ENCODE measurements at places on chromosomes 11 and 22. TPM values are rescaled to one million over a fixed set of nuclear protein-coding genes. Genes with fewer than 3 reads are reported as not detected.

ADM gene
- total RNA-seq: 49.8 TPM

B4GALNT4 gene
- 27.0 TPM for total RNA-seq

KIRREL3 gene
- total RNA-seq: 10.0 TPM

TRPC6 gene
- total RNA-seq: 9.8 TPM

SORL1 gene
- total RNA-seq: 21.4 TPM

NPAS4 gene
- total RNA-seq: 0.11 TPM

OR52N4 gene
- not detected for total RNA-seq

GDPD4 gene
- not detected for total RNA-seq

PATE2 gene
- 1.5 TPM for total RNA-seq

CCDC188 gene
- 0.69 TPM for total RNA-seq

- H3K27me3 ChIP-seq: no peaks in the 10 kb centered on the region
- no peak overlapping the region for H3K4me3 ChIP-seq
- DNase-seq: no peak
- peaks cover 9% of the 10 kb centered on the region for H3K36me3 ChIP-seq
- no peak overlapping the region for H3K27ac ChIP-seq
These were observed 49.4 kb upstream of the MYO18B start for GRCh38 chr22:25692397-25693267.

DNA sequence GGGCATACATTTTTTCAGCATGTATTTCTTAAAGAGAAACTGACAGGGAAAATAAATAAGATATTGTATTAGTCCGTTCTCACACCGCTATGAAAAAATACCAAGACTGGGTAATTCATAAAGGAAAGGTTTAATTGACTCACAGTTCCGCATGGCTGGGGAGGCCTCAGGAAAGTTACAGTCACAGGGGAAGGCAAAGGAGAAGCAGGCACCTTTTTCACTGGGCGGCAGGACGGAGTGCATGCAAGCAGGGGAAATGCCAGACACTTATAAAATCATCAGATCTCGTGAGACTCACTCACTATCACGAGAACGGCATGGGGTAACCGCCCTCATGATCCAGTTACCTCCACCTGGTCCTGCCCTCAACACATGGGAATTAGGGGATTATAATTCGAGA is 44.2 kb downstream of the PPFIA1 start:
- H3K27ac ChIP-seq: no peak overlapping the region
- peaks cover 8% of the 10 kb centered on the region for H3K36me3 ChIP-seq
- H3K27me3 ChIP-seq: no peaks in the 10 kb centered on the region
- peaks cover 3% of the 10 kb centered on the region for H3K4me1 ChIP-seq
- H3K4me3 ChIP-seq: no peak overlapping the region
- no peak for DNase-seq

DNA sequence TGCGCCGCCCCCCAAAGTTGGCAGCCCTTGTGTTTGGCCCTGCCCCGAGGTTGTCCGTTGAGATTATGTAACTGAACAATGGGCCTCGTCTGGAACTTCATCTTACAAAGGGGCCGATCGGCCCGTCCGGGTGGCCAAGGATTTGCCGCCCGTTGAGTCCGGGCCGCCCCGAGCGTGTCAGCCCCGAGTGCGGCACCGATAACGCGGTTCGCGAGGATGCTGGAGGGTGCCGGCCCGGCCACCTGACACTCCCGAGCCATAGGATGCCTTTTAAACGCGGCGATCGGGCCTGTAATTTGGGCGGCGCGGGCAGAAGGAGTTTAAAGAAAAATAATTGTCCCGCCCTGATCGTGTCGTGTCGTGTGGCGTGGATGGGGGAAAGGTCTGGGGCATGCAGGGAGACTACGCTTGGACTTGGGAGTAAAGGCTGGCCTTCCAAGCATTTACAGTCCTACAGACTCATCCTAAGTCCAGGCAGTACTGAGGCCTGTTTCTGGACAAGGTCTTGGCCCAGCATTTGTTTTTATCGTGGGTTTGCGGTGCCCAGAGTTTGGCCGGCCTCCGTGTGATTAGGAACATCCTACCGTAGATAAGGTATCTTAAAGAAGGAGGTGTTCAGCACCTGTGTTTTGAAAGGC is 1.3 kb downstream of the WEE1 start:
- H3K36me3 ChIP-seq: no peaks in the 10 kb centered on the region
- no peak for DNase-seq
- peak overlapping the region; percentile 92 for H3K27ac ChIP-seq

DNA sequence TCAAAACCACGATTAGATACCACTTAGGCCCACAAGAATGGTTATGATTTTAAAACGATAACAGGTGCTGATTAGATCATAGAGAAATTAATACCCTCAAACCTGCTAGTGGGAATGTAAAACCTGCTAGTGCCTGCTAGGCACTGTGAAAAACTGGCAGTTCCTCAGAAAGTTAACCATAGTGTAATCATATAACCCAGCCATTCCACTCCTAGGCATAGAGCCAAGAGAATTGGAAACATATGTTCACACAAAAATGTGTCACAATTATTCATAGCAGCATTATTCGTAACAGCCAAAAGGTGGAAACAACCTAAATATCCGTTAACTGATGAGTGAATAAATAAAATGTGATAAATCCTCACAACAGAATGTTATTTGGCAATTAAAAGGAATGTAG is 122.2 kb upstream of the SYN3 start:
- H3K27ac ChIP-seq: no peak overlapping the region
- no peaks in the 10 kb centered on the region for H3K4me1 ChIP-seq
- no peaks in the 10 kb centered on the region for H3K27me3 ChIP-seq
- no peak overlapping the region for H3K4me3 ChIP-seq
- no peaks in the 10 kb centered on the region for H3K36me3 ChIP-seq
- DNase-seq: no peak

GRCh38 chr22:39314251-39314971 is 5.0 kb downstream of the RPL3 start:
- no peak overlapping the region for H3K27ac ChIP-seq
- H3K27me3 ChIP-seq: no peaks in the 10 kb centered on the region
- no peak for DNase-seq
- H3K4me1 ChIP-seq: peaks cover 55% of the 10 kb centered on the region
- H3K4me3 ChIP-seq: no peak overlapping the region

GRCh38 chr22:31556627-31557203 is 60.4 kb downstream of the SFI1 start:
- H3K36me3 ChIP-seq: peaks cover 7% of the 10 kb centered on the region
- no peak overlapping the region for H3K27ac ChIP-seq
- DNase-seq: peak; percentile 70
- no peak overlapping the region for H3K4me3 ChIP-seq

DNA sequence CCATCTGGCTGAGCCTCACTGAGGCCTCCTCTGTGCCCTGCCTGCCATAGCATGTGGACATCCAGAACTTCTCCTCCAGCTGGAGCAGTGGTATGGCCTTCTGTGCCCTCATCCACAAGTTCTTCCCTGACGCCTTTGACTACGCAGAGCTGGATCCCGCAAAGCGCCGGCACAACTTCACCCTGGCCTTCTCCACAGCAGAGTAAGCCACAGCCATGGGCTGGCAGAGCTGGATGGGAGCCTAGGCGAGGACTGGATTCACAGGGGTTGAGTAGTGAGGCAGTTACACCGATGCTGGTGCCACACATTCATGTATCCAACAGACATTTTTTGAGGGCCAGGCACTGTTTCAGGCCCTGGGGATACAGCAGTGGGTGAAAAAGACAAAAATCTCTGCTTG is 9.1 kb downstream of the SMTNL1 start:
- no peaks in the 10 kb centered on the region for H3K27me3 ChIP-seq
- no peak for DNase-seq
- no peaks in the 10 kb centered on the region for H3K4me1 ChIP-seq

GRCh38 chr11:123135863-123136446 is 59.1 kb downstream of the CLMP start:
- H3K27me3 ChIP-seq: no peaks in the 10 kb centered on the region
- DNase-seq: no peak
- no peak overlapping the region for H3K4me3 ChIP-seq
- no peaks in the 10 kb centered on the region for H3K36me3 ChIP-seq
- H3K27ac ChIP-seq: no peak overlapping the region

DNA sequence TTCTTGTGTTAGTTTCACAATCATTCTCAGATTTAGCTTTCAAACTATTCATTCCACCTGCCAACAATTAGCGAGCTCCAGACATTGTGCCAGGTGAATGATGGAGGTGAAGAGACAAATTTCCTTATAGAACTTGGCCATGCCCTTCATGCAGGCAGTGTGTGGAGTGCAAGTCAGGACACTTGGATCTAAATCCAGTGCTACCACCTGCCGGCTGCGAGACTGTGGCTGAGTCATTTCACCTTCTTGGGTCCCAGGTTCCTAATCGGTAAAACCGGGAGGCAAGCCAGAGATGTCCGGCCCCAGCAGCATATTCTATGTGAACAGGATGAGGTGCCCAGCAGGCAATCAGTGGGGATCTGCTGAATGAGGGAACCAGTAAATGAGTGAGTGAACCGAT is 18.6 kb upstream of the EHF start:
- H3K4me3 ChIP-seq: no peak overlapping the region
- H3K27ac ChIP-seq: no peak overlapping the region
- peaks cover 15% of the 10 kb centered on the region for H3K4me1 ChIP-seq
- no peaks in the 10 kb centered on the region for H3K27me3 ChIP-seq
- no peak for DNase-seq

- no peaks in the 10 kb centered on the region for H3K27me3 ChIP-seq
- H3K4me1 ChIP-seq: no peaks in the 10 kb centered on the region
These were observed 174.2 kb upstream of the DDI1 start for GRCh38 chr11:103862094-103862801.

DNA sequence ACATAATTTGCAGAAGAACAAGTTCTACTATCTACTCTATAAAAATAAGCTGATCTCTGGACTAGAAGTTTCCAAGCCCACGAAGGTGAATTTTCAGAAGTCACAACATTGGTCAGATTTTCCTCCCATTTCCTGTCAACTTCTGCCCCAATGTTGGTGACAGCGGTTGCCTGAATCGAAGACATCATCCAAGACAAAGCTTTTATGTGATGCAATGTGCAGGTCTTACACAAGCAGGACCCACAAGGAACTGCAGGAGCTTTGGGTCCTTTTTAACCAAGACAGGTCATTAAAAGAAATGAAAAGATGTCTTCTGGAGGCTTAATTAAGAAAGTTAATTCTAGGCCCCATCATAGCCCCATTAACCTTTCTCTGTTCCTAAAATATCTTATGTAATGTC is 125.6 kb upstream of the BLID start:
- no peaks in the 10 kb centered on the region for H3K27me3 ChIP-seq
- H3K4me3 ChIP-seq: no peak overlapping the region

DNA sequence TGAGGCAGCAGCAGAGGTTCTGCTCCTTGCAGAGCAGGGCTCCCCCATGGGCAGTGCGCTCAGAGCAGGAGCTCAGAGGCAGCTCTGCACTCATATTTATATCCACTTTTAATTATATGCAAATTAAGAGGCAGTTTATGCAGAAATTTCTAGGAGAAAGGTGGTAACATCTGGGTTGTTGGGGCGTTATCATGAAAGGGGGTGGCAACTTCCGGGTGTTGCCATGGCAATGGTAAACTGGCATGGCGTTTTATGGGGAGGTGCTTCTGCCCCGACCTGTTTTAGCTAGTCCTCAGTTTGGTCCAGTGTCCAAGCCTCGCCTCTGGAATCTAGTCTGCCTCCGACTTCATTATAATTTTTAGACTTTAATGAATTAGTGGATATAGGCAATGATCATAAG is 1191.7 kb downstream of the TBC1D22A start:
- H3K4me3 ChIP-seq: no peak overlapping the region
- DNase-seq: no peak
- H3K36me3 ChIP-seq: no peaks in the 10 kb centered on the region
- no peak overlapping the region for H3K27ac ChIP-seq

DNA sequence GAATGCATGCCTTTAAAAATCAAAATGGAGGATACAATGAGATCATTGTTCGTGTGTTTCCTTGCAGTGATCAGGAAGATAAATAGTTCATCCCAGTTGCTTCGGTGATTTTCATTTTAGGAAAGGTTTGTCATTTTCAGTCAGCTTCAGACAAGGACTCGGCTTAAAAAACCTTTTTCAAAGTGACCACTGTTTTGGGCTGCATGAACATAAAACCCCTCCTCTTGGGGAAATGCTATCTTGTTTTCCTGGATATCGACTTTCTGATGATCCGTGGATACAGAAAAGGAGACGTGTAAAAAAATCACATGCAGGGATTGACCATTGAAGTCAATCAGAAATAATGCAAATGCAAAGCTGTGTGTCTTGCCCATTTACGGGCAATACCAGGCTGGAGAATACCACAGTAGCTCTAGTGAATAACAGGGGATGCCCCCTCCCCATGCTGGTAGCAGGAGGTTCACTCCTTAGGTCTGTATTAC is 146.8 kb downstream of the MAML2 start:
- H3K4me3 ChIP-seq: no peak overlapping the region
- H3K36me3 ChIP-seq: no peaks in the 10 kb centered on the region
- peaks cover 8% of the 10 kb centered on the region for H3K4me1 ChIP-seq
- DNase-seq: no peak
- H3K27ac ChIP-seq: peak overlapping the region; percentile 79

- H3K4me1 ChIP-seq: peaks cover 32% of the 10 kb centered on the region
- H3K27ac ChIP-seq: no peak overlapping the region
- no peak overlapping the region for H3K4me3 ChIP-seq
- no peak for DNase-seq
These were observed 6.9 kb downstream of the TRABD start for GRCh38 chr22:50192436-50193204.

GRCh38 chr11:69429716-69430491 is 51.6 kb upstream of the LINC01488 start:
- no peak overlapping the region for H3K4me3 ChIP-seq
- no peak for DNase-seq
- peaks cover 4% of the 10 kb centered on the region for H3K4me1 ChIP-seq

DNA sequence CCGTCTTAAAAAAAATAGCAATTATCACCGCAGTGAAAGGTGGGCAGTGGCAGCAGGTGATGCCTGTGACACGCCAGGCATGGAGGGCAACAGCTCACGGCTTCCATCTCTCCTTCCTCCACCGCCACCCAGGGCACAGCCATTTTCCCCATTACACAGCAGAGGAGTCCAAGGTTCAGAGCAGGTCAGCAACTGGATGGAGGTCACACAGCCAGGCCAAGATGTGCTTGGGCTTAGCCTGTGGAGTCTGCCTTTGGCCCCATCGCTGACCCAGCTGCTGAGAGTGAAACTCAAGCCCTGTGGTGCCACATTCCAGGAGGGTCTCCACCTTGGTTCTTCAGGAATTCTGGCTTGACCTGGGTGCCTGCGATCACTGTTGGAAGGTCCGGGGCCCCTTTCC is 411.1 kb downstream of the SHANK2 start:
- H3K4me3 ChIP-seq: no peak overlapping the region
- no peaks in the 10 kb centered on the region for H3K36me3 ChIP-seq
- H3K27ac ChIP-seq: no peak overlapping the region
- peaks cover 3% of the 10 kb centered on the region for H3K4me1 ChIP-seq
- H3K27me3 ChIP-seq: no peaks in the 10 kb centered on the region
- no peak for DNase-seq
